ENCODE measurements at places on chromosomes 1 and 21.

DNA sequence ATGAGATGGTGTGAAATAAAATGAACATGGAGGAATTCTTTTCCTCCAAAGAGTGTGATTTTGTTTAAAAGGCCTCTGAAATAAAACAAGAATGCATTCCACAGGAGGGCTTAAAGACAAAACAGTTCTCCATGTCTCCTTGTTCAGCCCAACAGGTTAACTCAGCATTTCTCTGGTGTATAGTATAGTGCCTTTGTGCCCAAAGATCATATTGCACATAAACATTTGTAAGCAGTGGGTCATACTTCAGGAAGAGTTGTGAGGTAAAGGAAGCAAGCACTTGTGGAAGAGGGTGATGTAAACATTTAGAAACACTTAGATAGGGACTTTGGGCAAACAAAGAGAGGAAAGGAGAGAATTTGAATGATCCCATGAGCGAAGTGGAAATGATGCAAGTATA is 433.9 kb downstream of the SIPA1L2 start:
- no peak for DNase-seq

DNA sequence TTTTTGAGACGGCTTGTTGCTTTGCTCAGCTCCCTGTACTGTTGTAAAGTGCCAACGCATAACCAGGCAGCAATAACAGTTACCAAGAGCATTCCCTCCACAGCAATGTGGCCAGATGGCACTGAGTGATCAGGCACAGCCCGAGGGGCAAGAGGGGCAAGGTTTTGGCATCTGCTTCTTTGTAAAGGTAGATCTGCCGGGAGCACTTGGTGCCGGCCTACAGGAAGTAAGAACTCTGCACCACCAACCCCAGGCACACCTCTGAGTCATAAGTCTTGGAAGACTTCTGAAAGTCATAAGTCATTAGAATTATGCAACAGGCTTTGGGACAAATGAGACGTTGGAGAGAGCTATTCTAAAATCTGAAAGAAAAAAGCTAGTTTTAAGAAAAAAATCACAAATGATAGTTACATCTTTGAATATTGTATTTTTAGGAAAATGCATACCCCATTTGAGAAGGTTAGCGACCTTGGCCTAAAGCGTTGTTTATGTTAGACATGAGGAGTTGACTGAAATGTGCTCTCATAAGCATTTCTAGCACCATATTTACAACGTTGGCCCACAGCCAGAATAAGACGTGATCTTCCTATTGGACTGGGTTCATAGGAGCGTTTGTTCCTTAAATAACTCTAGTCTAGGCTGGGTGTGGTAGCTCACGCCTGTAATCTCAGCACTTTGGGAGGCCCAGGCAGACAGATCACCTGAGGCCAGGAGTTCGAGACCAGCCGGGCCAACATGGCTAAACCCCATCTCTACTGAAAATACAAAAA is 37.7 kb upstream of the MAP10 start:
- DNase-seq, result peak; percentile 76

DNA sequence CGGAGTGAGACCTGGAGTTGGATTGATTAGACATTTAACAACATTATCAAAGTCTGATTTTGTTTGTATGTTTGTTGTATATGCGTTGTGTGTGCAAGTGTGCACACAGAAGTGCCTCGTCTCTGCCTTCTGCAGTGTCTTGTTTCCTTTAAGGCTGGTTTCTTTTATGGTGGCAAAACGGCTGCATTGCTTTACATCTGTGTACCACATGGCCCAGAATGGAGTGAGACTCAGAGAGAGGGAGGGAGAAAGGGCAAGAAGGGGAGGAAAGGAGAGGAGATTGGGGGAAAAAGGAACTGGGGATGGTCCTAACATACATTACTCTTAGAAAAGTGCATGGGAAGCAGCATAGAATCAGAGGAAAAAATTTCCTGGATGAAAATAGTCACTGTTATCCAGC is 99.7 kb upstream of the WLS start:
- DNase-seq, result no peak

GRCh38 chr21:30211071-30211470 is 4.8 kb downstream of the CLDN8 start:
- DNase-seq, result no peak

GRCh38 chr1:44501047-44501890 is 96.2 kb downstream of the RNF220 start:
- no peak for DNase-seq

GRCh38 chr1:221284028-221284427 is 404.8 kb downstream of the HLX start:
- no peak for DNase-seq

DNA sequence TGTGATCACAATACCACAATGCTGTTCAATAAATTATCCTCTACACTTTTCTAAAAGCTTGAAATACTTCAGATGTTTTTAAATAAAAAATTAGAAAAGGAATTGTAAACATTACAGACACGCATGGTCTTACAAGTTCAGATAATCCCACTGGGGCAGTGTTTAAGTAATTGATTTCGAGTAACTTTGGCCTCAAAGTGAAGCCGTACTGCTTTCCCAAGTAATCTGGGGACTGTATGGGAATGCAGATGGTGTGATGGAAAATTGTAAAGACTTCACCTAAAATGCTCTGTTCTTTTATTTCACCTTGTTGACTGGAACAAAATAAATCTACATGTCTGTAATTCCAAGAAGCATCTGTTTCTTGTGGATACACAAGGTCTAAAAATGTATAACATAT is 401.7 kb upstream of the LYPLAL1 start:
- no peak for DNase-seq

DNA sequence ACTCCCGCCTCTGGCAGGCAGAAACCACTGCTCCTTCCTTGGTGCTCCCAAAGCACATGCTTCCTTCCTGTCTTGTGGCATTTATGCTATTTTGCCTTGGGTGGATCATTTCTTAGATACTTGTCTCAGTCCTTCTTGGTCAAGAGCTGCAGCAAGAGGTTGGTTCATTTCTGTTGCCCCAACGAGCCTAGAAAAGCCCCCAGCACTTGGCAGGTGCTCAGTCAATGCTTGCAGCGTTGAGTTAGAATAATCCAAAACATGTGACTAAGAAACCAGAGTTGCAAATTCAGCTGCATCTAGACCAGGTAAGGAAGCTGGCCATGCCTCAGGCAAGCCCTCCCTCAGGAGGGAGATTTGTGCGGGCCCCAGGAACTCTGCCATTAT is 42.4 kb upstream of the TENT5C start:
- DNase-seq, result no peak

- DNase-seq, result no peak
Measured at GRCh38 chr1:205568469-205569361, 63.1 kb downstream of the ELK4 start.

GRCh38 chr1:89114662-89115061 is 11.3 kb downstream of the GBP2 start:
- no peak for DNase-seq

GRCh38 chr1:42830631-42831030 is 13.4 kb upstream of the SVBP start:
- no peak for DNase-seq

DNA sequence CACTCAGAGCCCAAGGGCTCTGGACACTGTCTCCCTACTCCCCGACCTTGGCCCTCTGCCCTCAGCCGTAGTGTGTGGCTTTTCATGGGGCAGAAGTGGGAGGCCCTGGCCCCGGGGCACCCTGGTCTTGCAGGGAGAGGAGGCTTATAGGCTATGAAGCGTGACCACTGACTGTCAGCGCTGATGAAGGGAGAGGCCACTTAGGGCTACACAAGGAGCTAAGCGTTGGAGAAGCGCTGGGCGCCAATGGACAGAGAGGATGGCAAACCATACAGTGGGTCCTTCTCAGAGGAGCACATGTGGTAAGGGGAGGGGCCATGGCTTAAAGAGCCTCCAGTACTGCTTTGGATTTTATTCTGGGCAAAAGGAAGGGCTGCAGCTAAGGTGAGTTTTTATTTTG is 7.9 kb downstream of the CRABP2 start:
- DNase-seq, result no peak

DNA sequence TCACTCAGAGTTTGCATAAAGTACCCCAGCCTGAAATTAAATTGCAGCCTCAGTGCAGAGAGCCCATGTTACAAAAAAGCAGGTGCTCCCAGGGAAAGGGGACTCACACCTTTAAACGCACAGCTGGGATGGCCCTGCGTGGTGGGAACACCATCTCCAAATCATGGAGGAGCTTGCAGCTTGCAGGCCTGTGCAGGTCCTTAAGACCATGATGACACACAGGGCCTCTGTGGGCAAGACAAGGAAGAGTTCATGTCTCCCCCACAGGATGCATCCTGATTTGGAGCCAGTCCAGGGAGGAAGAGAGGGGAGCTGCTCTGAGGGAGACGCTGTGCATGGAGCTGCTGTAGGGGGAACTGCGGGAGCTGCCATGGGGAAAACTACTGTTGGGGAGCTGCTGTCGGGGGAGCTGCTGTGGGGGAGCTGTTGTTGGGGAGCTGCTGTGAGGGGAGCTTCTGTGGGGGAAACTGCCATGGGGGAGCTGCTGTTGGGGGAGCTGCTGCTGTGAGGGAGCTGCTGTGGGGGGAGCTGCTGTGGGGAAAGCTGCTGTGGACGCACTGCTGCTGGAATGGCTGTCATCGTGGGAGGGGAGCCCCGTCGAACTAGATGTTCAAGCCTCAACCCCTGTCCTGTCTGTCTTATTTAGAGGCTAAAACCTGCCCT is 113.9 kb downstream of the MATN1 start:
- DNase-seq, result no peak

GRCh38 chr1:236282425-236282716 is 613 bp upstream of the ERO1B start:
- DNase-seq, result no peak

GRCh38 chr1:30036666-30037065 is 686.7 kb downstream of the MATN1 start:
- no peak for DNase-seq

DNA sequence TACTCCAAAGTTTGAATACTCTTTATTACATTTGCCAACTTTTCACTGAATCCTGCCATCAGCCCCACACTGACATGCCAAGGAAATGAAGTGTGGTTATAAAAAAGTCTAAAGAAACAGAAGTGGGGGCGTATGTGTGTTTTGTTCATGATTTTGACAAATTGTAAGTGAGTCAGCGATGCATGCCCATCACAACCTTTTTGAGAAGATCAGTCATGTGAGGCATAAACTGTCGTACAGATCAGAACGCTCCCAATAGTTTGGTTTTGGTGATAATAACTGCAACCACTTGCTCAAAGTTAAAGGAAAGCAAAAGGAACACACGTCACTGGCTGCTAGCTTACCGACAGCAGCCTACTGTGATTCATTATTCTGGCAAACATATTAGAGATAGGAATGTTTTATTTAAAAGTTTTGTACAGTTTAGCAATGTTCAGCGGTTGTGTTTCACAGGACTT is 95.6 kb downstream of the RGS2 start:
- no peak for DNase-seq

- no peak for DNase-seq
Measured at GRCh38 chr1:197954718-197955418, 37.7 kb downstream of the LHX9 start.

- DNase-seq, result no peak
Measured at GRCh38 chr1:220880362-220880670, 1.1 kb downstream of the HLX start.

- DNase-seq, result no peak
Measured at GRCh38 chr21:14945176-14945575, 119.6 kb downstream of the NRIP1 start.

- no peak for DNase-seq
Measured at GRCh38 chr1:47611992-47612391, 174.1 kb downstream of the FOXD2 start.

DNA sequence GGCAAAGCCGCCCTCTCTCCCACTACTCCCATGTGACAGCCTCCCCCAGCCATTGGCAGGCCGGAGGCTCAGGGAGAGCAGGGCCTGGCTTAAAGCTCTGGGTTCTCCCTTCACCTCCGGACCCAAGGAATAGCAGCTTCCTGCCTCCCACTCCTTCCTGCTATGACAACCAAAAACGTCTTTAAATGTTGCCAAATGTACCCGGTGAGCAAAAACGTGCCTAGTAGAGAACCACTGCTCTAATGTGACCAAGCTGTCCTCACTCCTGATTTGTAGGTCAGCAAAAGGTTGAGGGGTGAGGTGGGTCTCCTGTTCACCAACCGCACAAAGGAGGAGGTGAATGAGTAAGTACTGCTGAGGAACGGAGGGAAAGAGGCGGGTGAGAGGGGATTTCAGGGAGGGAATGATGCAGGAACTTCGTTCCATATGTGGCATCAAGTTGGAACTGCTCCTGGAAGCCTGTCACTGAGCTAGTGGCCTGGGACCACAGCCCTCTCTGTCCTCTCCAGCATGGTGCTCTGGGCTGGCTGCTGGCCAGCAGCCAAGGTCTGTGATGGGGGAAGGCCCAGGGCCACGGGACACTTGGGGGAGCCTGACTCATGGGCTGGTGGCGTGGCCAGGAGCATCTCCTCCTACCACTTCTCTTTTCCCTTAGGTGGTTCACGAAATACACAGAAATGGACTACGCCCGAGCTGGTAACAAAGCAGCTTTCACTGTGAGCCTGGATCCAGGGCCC is 5.7 kb downstream of the MRTO4 start:
- no peak for DNase-seq

DNA sequence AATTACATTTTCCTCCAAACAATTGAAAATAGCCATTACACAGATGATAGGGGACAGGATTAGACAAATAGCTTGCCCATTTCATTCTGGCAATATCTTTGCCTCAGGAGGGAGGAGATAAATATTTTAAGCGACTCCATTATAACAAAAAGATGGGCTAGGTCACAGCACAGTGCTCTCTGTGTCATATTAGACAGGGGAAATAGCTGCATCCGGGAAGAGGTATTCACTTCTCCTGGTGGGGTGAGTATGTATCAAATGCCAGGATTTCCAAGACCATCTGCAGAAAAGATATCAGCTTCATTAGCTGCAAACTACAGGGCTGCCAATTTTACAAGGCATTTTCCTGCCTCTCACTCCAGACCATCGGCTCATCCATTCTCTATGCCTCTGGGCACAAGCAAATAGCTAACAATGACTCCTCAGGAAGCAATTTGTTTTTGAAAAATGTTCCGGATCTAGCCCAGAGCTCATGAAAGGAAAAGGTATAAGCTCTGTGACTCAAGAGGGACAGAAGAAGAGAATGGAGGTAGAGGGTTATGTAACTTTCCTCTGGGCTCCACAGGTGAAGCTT is 41.9 kb upstream of the ANGPTL7 start:
- peak; percentile 86 for DNase-seq

DNA sequence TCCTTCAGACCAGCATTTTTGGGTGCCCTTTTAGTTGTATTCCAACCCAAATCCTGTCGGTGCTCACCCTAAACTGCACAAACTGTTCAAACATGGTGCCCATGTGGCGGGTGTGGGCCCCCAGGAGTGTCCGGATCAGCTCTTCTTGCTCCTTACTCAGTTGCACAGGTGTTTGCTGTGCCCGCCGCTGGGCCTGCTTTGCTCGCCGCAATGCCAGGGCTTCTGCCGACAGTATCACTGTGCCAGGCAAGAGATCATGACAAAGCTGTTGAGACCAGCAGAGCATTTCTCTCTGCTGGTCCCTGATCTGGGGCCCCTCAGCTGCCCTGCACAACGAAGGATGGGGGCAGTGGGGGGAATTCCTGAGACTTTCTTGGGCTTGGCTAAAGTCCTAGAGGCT is 4.9 kb downstream of the NR1I3 start:
- DNase-seq, result no peak

DNA sequence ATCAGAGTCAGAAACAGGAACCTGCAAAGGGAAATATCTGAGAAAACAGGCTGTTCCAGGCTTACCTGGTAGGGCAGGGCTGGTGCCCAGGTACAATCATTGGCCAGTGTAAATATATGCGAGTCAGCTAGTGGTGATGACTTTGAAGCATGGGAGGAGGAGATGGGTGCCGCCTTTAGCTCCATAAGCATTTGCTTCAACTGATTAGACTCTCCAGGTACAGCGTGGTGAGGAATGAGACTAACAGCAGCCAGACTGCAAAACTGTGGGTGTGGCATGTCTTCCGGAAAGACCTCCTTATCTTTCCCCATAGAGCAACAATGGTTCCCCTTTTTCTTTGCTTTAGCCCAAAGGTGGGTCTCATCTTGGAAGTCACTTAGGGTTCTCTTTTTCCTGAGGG is 137.2 kb downstream of the LRIG2 start:
- no peak for DNase-seq

All from PC-9 (cell line).